DMS 273 treated with DMSO at 0.1 percent for 48 hours (cell line): ENCODE measurements at places on chromosomes 3 and 15.

GRCh38 chr15:69469467-69470201 is 17.0 kb downstream of the RPLP1 start:
- DNase-seq: no peak

- peak; percentile 58 for DNase-seq
Measured at GRCh38 chr3:45917146-45917898, 25.9 kb upstream of the CXCR6 start.

DNA sequence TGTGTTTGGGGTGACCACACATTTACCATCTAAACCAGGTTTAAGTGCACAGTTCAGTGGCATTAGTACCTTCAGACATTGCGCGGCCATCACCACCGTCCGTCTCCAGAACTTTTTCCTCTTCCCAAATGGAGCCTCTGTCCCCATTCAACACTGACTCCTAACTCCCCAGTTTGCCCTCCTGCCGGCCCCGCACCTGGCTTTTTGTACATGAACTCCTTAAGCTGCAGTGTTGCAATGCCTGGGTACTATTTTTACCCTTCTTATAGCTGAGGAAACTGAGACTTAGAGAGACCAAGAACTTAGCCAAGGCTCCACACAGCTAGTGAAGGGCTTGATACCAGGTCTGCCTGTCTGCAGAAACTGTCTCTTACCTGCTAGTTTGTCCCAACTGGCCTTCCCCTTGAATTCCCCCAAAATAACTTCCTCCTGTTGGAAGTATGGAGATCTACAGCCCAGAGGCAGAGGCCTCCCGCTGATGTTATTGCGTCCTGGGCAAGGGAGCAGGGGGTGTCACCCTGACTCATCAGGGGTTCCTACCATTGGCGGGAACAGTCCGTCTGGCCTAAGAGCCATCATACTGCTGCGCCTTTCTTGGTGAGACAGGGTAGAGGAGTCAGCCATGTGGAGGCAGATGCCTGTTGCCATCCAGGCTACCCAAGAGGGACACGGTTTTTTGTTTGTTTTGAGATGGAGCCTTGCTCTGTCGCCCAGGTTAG is 65.6 kb downstream of the GRIP2 start:
- DNase-seq: no peak

DNA sequence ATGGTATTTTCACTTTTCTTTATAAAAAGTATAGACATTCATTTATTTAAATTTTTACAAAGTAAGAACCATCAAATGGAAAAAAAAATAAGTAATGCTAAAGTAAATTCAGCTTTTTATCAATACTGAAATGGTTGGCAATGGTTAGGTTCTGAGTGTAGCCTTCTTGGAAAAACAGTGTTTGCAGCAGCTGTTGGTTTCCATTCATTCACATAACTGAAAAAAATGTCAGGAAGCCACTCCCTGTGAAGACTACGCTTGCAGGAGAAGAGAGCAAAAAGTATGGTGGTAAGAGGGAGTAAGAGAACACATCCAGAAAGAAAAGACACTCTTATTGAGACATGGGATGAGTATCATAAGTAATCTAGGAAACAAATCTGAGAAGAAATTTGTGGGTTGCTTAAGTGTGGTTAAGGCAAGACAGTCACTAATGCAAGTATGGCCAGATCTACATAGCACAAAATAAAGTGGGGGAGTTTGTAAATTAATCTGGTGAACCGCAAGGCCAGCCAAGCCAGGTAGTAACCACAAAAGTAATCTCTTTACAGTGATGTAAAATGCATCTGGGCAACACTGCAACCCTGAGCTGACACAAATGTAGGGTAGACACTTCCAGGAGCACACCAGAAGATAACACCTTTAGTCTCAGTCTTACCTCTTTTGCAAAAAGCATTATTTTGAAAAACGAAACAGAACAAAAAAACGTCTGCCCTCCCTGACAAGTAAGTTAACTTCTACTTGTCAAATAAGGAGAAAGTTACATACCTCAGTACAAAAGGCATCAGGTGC is 133.7 kb downstream of the IGSF11 start:
- DNase-seq: no peak

GRCh38 chr3:141853081-141853601 is 23.3 kb upstream of the ATP1B3 start:
- DNase-seq: no peak

DNA sequence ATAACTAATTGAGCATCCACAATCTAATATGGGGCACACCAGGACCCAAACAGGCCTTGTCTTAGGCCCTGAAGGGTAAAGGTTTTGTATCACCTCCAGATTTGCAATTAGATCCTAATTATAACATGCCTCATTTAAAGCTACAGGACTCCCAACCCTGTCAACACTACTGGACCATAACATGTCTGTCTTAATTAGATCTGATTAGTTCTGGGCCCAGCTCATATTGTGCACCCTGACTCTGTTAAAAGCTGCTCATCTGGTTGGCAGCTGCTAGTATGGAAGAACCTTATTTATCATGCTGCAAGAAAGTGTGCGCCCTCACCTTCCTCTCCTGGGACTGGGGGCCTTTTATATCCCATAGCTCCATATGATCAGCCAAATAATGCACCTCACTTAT is 457.8 kb downstream of the ROBO1 start:
- DNase-seq: no peak

DNA sequence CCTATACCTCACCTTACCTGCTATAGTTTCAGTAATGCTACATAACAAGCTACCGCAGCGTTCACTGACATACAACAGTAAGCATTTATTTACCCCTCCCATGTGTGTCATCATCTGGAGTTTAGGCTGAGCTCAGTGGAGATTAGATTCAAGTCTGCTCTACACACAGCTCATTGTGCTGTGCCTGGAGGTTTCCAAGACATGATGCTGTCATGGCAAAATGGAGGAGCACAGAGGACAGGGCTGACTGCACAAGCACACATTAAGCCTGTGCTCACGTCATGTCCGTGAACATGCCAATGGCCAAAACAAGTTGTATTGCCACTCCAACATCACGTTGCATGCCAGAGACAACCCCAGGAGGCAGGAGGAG is 333.8 kb upstream of the TRIM42 start:
- no peak for DNase-seq

DNA sequence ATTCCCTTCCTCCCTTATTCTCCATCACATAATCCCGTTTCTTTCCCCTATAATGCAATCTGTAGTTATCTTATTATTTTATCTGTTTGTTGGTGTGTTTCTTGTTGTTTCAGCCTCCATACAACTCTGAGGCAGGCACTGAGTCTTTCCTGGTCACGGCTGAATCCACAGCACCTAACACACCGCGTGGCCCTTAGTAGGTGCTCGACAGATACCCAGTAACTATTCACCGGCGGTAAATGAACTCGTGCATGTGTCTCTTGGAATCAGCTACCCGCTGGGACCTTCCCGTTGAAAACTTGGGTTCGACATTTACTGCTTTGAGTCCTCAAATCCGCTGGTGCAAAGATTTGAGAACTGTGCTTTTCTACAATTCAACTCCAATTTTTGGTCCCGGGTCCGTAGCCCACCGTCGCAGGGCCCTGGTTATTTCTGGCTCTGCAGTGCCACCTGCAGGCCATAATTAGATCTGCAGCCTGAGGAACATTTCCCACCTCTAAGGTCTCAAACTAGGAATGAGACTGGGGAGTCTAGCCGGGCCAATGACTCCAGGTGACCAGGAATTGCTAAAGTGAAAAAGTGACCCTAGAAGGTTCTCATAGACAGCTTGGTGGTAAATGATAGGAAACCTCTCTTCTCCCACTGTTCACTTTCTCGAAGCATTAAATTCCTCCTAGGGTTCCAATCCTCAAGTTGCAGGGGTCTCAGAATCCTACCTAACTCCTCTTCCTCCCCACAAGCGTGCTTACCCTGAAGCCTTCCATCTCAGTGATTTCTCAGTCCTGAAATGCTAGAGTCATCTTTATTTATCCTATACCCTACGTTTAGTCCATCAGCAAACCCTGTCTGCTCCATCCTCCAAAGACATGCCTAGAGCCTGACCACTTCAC is 40.0 kb upstream of the TRH start:
- no peak for DNase-seq

DNA sequence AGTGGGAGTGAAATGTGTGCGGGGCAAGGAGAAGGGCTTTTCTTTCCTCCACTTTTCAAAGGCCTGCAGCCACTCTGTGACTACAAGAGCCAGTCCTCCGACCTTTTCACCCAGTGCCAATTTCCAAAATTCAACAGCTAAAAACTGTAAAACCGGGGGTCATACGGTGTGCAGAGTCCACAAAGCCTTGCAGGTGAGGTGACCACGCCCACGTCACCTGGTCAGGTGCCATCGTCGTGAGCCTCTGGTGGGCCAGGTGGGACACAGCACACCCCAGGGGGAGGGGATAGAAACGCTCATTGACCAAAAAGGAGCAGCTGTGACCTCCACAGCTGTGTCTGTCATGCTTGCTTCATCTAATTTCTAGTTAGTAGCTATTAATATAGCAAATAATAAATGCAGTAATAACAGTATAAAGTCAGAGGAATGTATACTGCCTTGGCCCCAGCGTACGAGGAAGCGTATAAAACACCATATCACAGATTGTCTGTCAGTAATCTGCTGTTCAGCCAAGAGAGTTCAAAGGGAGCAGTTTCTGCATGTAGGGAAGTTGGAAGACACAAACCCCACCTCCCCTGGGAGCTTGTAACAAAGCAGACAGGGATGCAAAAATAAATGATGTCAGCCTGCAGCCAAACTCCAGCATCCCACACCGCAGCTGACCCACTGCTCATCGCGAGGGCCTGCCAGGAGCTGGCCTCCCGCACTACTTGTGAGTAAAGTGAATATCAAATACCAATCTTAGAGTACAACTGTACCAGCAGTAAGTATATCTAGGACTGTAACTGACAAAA is 86.7 kb downstream of the VGLL4 start:
- DNase-seq: no peak

GRCh38 chr15:72785841-72786240 is 2.3 kb upstream of the ADPGK start:
- DNase-seq: no peak

GRCh38 chr3:81980596-81981494 is 219.4 kb upstream of the GBE1 start:
- DNase-seq: no peak

- DNase-seq: peak; percentile 84
Measured at GRCh38 chr3:171460725-171461524, 720 bp upstream of the TNIK start.

- DNase-seq: no peak
Measured at GRCh38 chr15:69026355-69026754, 11.9 kb downstream of the NOX5 start.

GRCh38 chr3:64473466-64473865 is 214.3 kb downstream of the ADAMTS9 start:
- DNase-seq: no peak

GRCh38 chr15:80970018-80970657 is 19.5 kb downstream of the MESD start:
- DNase-seq: peak; percentile 28

DNA sequence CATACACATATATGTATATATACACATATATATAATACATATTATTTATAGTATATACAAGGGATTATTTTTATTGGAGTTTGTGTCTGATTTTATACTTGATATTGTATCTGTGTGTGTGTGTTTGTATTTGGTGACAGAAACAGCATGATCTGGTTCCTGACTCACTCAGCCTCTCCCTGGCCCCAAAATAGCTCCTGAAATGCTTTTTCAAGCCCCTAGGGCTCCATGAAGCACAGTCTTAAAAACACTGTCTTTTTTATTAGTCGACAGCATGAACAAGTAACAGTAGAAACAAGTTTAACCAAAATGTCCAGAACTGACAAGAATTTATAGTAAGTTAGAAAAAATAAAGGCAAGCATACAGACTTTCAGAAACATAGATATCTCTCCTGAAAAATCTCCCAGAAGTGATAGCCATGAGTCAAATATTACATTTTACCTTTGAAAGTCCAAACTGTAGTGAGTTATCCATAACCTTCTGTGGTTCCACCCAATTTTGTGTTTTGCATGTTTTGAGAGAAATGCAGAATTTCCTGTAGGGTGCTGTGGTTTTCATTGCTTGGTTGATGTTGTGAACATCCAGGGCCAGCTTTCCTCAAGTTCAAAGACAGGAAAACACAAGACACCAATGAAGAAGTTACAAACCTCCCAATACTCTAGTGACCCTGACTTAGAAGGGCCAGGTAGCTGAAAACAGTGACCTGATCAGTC is 98.5 kb upstream of the CCDC80 start:
- DNase-seq: no peak

DNA sequence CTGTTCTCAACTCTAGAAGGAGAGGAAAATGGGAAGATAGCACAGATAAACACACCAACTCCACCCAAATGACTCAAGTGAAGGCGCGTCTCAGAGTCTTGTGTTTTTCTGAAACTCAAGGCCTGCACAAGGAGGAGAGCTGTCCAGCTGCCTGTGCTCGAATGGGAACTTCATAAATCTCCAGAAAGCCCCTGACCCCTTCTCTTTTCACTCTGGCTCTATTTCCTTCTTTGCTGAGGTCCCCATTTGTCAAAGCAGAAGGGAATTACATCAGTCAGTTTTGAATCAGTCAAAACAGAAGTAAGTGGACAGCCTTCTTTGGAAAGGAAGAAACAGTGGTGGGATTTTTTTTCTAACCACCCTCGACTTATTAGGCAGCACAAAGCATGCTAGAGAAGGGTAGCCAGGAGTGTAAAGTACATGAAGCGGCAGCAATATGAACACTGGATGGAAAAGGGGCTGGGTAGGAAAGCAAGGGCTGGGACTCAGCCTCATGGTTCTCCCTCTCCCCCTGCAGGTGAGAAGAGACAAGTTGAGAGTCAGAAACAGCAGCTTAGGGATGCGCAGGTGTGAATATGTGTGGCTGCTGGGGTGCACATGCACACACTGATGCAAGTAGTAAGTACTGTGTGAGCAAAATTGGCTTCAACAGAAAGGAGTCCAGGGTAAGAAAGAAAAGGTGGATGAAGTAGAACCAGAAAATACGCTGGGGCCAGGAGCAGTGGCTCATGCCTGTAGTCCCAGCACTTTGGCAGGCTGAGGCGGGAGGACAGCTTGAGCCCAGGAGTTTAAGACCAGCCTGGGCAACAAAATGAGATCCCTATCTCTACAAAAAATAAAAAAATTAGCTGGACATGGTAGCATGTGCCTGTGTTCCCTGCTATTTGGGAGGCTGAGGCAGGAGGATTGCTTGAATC is 36.6 kb upstream of the MAGEF1 start:
- no peak for DNase-seq

DNA sequence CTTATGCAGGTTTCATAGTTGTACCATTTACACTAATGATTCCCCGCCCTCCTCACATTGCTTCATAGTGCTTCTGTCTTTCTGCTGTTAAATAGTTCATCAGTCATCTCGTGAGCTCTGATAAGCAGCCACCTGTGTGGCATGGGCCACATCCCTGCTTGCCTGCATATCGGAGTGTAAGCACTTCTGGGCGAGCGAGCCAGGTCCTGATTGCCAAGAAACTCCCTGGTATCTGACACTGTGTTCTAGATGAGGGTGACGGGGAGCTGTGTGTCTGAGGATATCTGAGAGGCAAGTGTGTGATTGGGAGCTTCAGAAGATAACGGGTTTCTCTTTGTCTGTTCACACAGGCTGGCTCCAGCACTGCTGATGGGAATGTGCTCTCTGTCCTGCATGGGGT is 130.6 kb downstream of the LRIG1 start:
- DNase-seq: no peak

- no peak for DNase-seq
Measured at GRCh38 chr3:124292329-124292728, 300.4 kb upstream of the ROPN1 start.
